ENCODE measurements at places on chromosomes 6 and 20.

- DNase-seq: no peak
Observed at GRCh38 chr20:39778431-39778830, 816.3 kb downstream of the DHX35 start.

GRCh38 chr6:37238381-37238780, 19.2 kb upstream of the TBC1D22B start:
- DNase-seq: no peak

- no peak for DNase-seq
Observed at GRCh38 chr6:64920257-64920656, 786.8 kb downstream of the EYS start.

DNA sequence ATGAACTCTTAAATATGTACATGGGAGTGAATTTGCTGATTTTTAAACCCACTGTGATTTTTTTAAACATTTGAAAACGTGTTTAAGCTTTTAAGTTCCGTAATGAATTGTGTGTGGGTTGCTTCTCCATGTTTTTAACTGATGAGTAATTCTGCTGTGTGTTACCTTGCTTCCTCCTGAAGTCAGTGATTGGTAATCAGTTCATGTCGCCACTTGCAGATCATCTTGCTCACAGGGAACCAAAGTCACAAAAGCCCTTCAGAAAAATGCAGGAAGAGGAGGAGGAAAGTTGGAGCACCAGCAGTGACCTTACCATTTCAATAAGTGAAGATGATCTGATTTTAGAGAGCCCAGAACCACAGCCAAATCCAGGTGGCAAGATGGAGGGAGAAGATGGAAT, 36.7 kb downstream of the KIZ start:
- DNase-seq: no peak

DNA sequence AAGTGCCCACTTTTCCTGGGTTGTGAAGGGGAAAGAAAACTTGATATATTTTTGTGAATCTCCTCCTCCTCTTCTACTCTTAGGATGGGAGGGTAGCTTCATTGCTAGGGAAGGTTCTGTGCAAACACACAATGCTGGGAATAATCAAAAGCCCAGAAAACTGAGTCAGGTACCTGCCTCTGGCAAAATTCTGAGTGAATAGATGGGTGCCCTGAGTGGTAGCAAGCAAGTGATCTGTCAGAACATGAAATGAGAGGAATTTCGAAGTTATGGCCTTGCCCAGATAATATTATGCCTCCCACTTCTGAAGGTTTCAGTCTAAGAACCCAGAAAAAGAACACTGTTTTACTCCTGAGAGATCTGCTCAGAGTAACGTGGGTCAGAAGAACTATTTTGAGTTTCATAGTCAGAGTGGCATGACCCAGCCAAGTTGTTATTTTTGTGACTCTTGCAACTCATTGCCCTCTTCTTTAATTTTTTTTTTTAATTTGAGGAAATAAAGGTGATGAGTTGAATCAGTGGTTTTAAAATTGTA, 158.3 kb downstream of the BMP2 start:
- no peak for DNase-seq

DNA sequence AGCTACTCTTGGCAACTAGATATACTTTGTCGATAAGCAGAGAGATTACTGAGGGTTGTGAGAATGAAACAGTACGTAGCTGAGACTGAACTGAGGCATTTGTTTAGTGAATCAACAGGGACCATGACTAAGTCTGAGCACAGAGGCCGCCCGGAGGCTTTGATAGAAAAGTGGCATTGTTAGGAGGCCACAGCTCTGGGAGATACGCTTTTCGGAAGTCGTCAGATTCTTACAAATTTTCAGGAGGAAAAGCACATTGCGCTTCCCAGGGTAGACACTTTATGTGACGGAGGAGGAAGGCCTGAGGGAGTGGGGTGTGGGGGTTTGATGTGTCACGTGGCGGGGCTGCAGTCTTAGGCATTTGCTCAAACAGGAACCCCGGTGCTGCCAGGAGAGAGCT, 69.4 kb downstream of the PSMG4 start:
- no peak for DNase-seq

- DNase-seq: no peak
Observed at GRCh38 chr6:71393471-71393870, 104.9 kb downstream of the OGFRL1 start.

DNA sequence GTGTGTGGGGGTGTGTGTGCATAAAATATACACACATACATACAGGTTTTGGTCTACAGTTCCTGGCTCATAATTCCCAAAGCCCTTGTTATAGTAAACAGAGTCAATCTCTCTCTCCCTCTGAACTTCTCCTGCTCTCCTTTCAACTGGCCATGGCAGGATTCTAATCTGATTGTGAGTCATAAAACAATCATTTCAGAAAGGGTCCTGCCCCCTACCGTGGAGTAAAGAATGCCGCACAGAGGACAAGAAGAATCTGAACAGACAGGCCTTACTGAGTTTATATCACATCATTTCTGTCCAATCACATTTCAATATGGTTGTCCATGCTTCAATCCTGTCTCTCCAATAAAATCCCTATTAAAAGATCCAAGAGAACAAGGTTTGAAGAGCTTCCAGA, 416.9 kb downstream of the FRK start:
- no peak for DNase-seq

- DNase-seq: no peak
Observed at GRCh38 chr6:124487623-124488431, 474.4 kb upstream of the RNF217 start.

GRCh38 chr6:19450651-19451050, 386.5 kb upstream of the ID4 start:
- no peak for DNase-seq

GRCh38 chr20:35263532-35264341, 14.2 kb downstream of the MMP24OS start:
- no peak for DNase-seq

- no peak for DNase-seq
Observed at GRCh38 chr6:5540370-5540769, 279.1 kb downstream of the FARS2 start.

- DNase-seq: no peak
Observed at GRCh38 chr6:144909753-144910285, 624.7 kb downstream of the UTRN start.

- no peak for DNase-seq
Observed at GRCh38 chr6:101069191-101069795, 188.2 kb upstream of the ASCC3 start.

- DNase-seq: no peak
Observed at GRCh38 chr6:93799226-93799625, 379.9 kb upstream of the EPHA7 start.

GRCh38 chr20:25374842-25375241, 15.8 kb downstream of the ABHD12 start:
- no peak for DNase-seq

DNA sequence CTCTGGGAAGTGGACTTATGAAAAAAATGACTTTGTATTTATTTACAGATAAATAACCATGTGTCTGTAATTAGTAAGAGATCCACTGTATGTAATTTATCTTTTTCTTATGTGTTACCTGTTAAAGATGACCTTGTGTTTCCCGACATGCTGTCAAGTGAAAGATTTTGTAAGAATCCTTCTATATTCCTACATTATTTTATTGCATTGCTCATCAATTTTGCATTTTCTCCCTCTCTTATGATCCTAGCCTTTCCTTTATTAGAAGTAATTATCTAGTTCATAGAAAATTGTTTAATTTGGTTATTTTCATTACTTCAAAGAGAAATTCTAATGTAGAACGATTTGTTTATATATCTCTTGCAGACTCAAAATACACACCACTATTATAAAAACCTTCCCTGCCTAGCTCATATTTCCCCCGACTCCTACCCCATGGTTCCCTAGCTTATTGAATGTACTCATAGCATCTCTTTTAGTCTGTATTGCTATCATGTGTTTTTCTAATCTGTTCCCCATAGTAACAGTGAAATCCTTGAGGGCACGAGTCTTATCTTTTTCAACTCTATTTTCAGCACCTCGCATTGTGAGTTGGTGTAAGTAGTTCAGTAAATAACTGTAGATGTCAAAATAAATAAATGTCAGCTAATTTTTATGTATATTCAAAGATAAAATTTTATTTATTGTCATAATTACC, 774.4 kb downstream of the HDGFL1 start:
- DNase-seq: no peak

- no peak for DNase-seq
Observed at GRCh38 chr20:41587523-41587922, 30.7 kb downstream of the CHD6 start.

DNA sequence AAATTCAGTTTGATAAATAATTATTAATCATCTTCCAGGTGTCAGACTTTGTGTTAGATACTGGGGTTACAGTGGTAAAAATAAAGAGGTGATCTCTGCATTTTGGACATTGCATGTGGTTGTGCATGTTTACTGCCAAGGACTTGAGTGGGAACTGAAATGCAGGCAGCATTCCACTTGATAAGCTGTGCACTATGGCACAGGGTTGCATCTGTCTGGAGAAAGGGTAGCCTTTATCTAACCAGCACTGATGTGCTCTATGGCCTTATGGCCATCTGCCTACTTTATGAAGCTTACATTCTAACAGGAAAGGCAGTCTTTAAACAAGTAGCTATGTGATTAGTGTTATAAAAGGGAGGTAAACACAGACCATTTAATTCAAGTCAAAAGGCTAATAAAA, 53.0 kb upstream of the MLIP start:
- DNase-seq: no peak

DNA sequence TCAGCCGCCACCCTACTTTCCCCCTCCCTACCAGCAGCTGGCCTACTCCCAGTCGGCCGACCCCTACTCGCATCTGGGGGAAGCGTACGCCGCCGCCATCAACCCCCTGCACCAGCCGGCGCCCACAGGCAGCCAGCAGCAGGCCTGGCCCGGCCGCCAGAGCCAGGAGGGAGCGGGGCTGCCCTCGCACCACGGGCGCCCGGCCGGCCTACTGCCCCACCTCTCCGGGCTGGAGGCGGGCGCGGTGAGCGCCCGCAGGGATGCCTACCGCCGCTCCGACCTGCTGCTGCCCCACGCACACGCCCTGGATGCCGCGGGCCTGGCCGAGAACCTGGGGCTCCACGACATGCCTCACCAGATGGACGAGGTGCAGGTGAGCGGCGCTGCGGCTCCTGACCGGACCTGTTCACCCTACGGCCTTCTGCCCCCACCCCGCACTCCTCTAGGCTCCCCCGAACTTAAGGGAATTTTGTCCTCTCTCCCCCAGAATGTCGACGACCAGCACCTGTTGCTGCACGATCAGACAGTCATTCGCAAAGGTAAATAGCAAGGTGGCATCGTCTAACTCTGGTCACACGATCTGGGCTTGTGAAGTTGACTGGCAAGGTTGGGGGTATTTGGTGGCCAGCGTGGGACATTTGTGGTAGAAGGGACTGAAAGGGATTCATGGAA, 2.3 kb downstream of the TFAP2C start:
- DNase-seq: no peak
